ENCODE measurements at places on chromosomes 12 and 14. TPM values are rescaled to one million over a fixed set of nuclear protein-coding genes. Genes with fewer than 3 reads are reported as not detected.

The GPR84 gene
- 0.54 TPM for total RNA-seq

- peaks cover 34% of the 10 kb centered on the region for H3K4me1 ChIP-seq
- DNase-seq = peak; percentile 84
- H3K4me3 ChIP-seq = peak overlapping the region; percentile 58
- H3K36me3 ChIP-seq = no peaks in the 10 kb centered on the region
- peak overlapping the region; percentile 76 for H3K27ac ChIP-seq
- no peaks in the 10 kb centered on the region for H3K27me3 ChIP-seq
Measured at GRCh38 chr12:55743406-55744339, 751 bp downstream of the GDF11 start.

GRCh38 chr12:84222841-84223240 lies 689.8 kb downstream of the SLC6A15 start:
- H3K27me3 ChIP-seq = no peaks in the 10 kb centered on the region
- H3K36me3 ChIP-seq = no peaks in the 10 kb centered on the region
- no peak for DNase-seq
- H3K4me1 ChIP-seq = no peaks in the 10 kb centered on the region
- no peak overlapping the region for H3K27ac ChIP-seq
- no peak overlapping the region for H3K4me3 ChIP-seq

DNA sequence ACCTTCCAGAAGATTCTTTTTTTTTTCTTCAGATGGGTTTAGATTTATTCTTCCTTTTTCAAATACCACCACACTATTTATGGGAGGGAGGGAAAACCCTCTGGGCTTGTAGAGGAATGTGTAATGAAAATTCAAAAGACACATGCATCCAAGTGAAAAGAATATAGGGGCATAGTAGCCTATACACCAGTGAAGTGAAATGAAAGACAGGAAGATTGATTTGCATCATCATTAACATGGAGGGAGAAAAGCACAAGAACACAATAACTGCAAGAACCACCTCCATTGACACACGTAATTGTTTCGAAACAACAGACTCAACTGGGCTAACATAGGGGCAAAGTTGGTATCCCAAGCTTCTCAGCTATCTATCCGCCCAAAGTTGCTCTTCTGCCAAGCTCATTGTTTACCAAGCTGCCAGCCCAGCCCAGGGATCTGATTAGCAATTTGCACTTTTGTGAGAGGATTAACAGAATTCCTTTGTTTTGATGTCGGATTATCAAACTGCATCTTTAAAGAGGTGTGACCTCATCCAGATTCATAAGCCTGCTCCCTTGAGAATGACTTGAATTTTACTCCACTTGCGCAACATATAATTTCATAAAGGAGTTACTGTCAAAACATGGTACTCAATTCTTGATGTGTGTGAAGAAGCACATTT lies 430.5 kb upstream of the SOX5 start:
- H3K27ac ChIP-seq = no peak overlapping the region
- H3K4me1 ChIP-seq = peaks cover 5% of the 10 kb centered on the region
- no peak for DNase-seq
- no peak overlapping the region for H3K4me3 ChIP-seq
- no peaks in the 10 kb centered on the region for H3K36me3 ChIP-seq
- H3K27me3 ChIP-seq = no peaks in the 10 kb centered on the region

DNA sequence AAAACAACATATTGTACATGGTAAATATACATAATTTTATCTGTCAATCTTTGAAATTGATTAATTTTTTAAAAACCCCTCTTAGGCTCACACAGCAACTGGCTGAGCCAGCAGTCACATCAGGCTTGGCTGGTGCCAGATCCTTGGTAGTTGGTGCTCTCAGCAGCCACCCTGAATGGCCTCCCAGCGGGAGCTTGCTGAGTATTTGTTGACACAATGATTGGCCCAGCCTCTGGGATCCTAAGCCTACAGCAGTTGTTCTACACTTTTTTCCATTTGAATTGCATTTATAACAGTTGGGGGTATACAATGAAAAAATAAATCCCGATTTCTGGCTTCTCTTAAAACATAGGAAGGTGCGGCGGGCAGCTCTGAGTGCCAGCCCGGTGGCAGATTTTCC lies 11.1 kb downstream of the PRKAB1 start:
- H3K27me3 ChIP-seq = no peaks in the 10 kb centered on the region
- no peak for DNase-seq
- H3K4me1 ChIP-seq = no peaks in the 10 kb centered on the region
- H3K27ac ChIP-seq = no peak overlapping the region
- H3K4me3 ChIP-seq = no peak overlapping the region

DNA sequence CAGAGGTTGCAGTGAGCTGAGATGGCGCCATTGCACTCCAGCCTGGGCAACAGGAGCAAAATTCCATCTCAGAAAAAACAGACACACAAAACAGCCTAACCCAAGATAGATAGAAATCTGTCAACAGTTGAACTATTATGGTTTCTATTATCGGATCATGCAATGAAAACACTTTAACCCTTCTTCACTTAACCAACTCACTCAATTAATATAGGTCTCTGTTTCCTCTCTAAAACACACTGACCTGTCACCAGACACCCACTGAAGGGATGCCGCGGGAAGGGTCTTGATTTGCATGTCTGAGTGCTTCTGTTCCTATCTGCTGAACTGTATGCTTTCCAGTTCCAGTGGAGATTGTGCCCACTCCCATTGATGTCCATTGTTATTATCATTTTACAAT lies 38.0 kb upstream of the NUDT4 start:
- no peaks in the 10 kb centered on the region for H3K36me3 ChIP-seq
- H3K4me1 ChIP-seq = no peaks in the 10 kb centered on the region
- no peak overlapping the region for H3K27ac ChIP-seq
- no peak for DNase-seq
